Cardiac septum (tissue), 1 donor: ENCODE measurements at places on chromosomes 2 and 18.
A peak's percentile ranks its signal among the peaks of the same experiment; 100 is the strongest.

GRCh38 chr2:80073134-80073561 lies 231.4 kb downstream of the LRRTM1 start:
- no peak for DNase-seq

- no peak for DNase-seq
Observed at GRCh38 chr2:102708847-102709559, 52.8 kb upstream of the TMEM182 start.

DNA sequence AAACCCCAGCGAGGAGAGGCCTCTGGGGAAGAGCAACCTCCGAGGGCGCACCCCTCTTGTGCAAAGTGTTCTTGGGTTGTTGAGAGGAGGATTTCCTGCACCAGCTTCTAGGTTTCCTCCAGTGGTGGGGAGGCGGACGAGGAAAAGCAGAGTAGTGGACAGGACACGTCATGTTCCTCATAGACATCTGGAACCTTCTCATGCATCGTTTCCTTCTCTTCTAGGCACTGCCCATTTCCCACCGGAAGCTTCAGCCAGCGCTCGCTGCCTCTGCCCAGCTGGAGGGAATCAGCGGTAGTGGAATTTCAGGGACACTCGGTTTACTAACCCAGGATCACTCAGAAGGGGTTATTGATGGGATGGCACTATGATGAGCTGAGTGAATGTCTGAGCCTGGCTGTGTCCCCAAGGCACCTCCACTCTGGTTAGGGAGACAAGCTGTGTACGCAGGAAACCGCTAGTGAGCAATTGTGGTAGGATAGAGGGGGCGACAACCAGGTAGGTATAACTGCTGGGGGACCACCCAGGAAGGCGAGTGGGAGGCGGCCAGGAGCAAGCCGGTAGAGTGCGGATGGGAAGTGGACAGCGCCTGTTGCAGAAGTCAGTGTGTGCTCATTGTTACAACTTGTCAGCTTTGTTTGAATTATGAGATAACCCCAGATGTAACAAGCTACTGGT lies 960 bp upstream of the APOB start:
- no peak for DNase-seq

GRCh38 chr2:240725671-240726070 lies 34.0 kb downstream of the AQP12A start:
- DNase-seq: no peak

- no peak for DNase-seq
Observed at GRCh38 chr2:23617167-23617810, 232.3 kb downstream of the KLHL29 start.

- DNase-seq: peak; percentile 89
Observed at GRCh38 chr2:202375033-202375608, 1.0 kb upstream of the BMPR2 start.

- DNase-seq: no peak
Observed at GRCh38 chr2:19710230-19710629, 191.6 kb downstream of the TTC32 start.

DNA sequence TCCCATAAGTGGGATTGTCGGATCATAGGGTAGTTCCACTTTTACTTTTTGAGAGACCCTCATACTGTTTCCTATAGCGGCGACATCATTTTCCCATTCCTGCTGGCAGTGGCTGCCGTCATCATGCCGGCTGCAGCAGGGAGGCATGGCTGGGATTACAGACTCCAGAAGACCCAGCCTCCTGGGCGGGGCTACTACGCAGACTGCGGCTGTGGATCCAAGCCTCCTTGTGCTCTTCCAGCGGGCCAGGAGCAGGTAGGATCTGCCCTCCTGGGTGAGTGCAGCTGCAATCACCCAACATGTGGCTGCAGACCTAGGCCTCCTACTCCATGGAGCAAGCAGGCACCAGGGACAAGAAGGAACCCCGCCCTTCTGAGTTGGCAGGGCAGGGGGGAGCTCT lies 359.2 kb downstream of the GALR1 start:
- DNase-seq: no peak

- no peak for DNase-seq
Observed at GRCh38 chr2:151777935-151778334, 43.7 kb upstream of the NEB start.

DNA sequence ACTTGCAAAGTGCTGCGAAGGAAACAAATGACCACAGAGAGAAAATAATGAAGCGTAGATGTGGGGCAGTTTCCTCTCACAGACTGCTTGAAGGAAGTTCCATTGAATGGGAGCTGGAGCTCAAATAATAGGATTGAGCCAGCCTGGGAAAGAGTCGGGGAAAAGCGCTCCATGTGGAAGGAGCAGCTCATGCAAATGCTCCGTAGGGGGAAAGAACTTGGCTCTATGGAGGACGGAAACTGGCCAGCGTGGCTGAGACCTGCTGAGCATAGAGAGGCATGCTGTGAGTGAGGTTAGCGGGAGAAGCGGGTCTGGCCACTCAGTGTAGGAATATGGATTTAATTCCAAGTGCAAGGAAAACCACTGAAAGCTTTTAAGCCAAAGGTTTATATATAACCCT lies 28.6 kb upstream of the VIT start:
- DNase-seq: no peak

DNA sequence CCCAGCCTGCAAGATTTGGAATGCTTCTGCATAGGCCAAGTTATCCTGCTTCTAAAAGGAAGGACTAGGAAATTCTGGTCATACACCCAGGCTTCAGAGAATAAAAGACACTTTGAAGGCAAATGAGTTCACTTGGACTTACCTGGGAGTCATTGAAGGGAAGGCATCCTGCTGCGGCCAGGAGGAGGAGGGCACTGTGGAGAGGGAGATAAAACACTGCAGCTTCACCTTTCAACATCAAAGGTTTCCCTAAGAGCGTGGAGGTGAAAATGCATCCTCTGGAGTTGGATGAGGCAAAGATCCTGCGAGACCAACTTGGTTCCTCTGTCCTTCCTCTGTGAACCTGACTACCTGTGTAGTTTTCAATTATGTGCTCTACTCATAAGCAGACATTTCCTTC lies 79.5 kb upstream of the RIOK3 start:
- DNase-seq: no peak

- DNase-seq: no peak
Observed at GRCh38 chr18:54127759-54128378, 96.6 kb downstream of the MBD2 start.
